Stimulated activated CD8-positive, alpha-beta memory T cell treated with anti-CD3 and anti-CD28 coated beads, Interleukin-15, amount 100 ng/mL, for 24 hours (primary cell): ENCODE measurements at places on chromosomes 1 and 21.

DNA sequence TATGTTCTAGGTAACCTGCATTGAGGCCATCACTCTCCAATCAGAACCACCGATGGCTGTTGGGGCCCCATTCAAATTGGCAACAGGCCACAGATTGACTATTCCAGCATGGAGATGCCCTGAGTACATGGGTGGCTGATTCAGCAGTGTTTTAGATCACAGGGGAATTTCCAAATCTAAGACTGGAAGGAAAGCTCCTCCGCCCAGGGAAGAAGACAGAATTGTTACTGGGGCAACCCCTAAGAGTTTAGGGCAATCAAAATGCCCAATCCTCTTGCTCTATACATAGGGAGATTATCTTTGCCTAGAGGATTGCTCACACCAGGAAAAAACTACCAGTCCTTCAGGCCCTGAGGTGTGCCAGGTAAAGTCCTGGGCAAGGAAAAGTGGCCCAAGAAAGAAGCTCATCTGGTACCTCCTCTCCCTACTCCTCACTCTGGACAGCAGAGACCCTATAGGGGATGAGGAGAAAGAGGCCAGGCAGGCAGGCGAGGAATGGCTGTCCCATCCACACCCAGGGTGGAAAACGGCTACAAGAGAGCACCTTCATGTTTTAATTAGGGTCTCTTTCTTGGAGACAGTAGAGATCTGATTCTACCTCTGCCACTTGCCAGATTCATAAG lies 5.8 kb downstream of the S100A8 start:
- DNase-seq, result no peak

- no peak for DNase-seq
Observed at GRCh38 chr1:197277166-197277565, 9.1 kb downstream of the CRB1 start.

DNA sequence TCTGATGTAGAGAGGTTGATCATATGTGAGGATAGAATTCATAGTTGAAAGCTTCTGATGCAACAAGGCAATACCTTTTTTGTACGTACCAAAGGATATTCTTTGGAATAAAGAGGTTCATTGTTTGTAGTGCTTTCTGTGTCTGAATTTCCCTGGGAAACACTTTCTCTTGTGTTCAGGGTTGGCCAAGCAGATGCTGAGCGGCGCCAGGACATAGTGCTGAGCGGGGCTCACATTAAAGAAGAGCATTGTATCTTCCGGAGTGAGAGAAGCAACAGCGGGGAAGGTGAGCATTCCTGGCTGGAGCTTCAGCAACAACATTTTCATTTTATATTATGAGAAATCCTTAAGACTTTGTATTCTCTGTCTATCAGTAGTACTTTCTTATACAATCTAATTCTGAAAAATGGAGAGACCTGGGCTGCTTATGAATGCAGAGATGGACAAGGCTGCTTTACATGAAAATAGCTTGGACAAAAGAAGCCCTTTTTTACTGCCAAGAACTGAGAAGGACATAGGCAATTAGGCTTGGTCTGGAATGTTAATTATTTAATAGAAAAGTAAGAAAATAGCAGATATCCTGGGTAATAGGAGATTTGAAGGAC lies 85.2 kb downstream of the KIF1B start:
- DNase-seq, result no peak

DNA sequence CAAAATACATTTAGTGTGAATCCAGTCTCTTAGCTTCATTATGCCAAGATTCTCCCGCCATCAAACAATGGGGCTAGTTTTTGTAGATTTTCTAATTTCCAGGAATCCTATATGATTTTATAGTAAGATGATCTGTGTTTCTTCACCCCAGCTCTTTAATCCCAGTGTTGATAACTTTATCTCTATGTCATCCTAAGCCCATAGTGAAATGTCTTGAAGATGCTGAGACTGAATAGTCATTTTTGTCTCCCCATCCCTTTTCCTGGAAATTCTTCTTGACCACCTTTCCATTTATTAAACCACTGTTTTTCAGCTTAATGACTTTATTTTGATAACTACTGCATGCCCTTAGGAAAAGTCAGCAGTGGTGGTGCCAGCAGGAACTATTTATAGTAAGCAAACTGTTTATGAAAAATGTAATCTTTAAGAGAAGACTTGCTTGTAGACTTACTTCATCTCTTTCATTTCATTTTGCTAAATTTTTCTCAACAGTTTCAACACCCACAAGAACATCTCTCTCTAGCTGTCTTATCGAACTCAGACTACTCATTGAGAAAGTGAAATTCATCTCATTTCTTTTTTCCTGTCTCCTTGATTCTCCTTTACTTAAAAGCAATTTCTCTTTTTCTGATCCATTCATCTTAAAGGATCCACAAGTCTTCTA lies 116.6 kb downstream of the NTMT2 start:
- DNase-seq, result no peak

- no peak for DNase-seq
Observed at GRCh38 chr21:33042812-33043211, 17.1 kb downstream of the OLIG2 start.

- DNase-seq, result no peak
Observed at GRCh38 chr21:38159355-38159754, 97.4 kb upstream of the KCNJ15 start.

GRCh38 chr21:44883250-44883649 lies 9.8 kb upstream of the PTTG1IP start:
- no peak for DNase-seq

DNA sequence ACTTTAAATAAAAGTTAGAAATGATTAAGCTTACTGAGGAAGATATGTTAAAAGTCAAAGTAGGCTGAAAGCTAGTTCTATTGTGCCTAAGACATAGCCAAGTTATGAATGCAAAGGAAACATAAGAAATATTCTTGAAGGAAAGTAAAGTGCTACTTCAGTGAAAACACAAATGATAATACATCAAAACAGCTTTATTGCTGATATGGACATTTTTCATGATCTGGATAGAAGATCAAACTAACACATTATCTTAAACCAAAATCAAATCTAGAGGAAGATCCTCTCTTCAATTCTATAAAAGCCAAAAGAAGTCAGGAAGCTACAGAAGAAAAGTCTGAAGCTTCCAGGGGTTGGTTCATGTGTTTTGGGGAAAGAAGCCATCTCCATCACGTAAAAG lies 545.9 kb downstream of the COL11A1 start:
- DNase-seq, result no peak

GRCh38 chr1:12165342-12165741 lies 1.4 kb upstream of the TNFRSF1B start:
- DNase-seq, result no peak

- peak; percentile 5 for DNase-seq
Observed at GRCh38 chr1:64745181-64745985, 508 bp downstream of the RAVER2 start.

GRCh38 chr1:33241866-33242265 lies 14.4 kb upstream of the ZNF362 start:
- DNase-seq, result no peak

DNA sequence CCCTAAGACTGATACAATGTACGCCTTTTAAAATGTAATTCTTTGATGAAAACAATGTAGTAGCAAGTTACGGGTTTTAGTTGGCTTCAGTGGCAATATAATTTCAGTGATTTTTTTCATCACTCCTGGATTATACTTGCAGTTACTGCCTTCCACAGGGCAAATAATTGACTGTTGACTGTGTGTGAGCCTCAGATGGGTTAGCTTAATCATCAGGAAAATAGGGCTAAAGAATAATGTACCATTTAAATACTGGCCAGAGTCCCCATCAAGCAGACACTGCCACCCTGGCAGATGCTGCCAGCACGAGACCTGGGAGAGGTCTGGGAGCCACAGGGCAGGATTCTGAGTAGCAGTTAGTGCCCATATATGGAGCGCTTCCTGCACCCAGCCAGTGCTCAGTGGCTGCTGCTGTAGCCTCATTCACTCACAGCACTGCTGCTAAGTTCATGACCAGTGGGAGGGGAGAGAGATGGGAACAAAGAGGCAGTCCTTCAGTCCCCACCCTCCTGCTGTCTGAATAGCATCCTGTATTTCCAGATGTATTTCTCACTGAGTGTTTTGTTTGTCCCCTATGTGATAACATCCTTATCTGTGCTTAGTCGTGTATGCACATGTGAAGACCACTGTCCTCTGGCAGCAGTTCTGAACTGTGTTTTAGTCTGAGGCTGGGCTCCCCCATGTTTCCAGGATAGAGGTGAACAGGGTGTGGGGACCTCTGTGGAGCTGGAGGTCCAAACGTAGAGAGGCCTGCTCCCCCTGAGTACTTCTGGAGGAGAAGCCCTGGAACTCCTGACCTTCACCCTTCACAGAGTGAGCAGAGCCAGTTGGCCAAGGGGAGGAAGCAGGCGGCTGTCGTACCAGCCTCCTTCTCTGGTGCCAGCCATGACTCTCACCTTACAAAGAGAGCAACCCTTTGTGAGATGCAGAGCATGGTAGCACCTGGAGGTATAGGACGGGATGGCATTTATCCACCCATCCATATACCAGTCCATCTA lies 80.4 kb downstream of the ADARB1 start:
- no peak for DNase-seq

DNA sequence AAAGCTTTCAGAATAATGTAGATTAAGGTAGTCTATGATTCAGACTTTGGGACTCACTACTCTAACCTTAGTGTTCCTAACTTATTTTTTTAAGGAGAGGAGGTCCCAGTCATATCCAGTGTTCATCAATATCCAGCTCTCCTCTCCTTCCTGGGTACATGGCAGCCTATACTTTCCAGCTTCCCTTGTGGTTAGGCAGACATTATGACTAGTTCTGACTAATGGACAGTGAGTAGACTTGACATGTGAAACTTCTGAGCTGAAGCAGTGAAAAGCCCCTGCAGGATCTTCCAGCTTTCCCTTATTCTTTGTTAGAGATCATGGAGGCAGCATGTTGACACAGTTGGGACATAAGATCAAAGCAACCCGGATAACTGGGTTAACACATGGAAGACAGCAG lies 144.2 kb downstream of the PTPRU start:
- no peak for DNase-seq

- DNase-seq, result no peak
Observed at GRCh38 chr1:177423090-177423489, 252.3 kb downstream of the BRINP2 start.

GRCh38 chr1:112882271-112882744 lies 73.7 kb downstream of the SLC16A1 start:
- DNase-seq, result no peak

GRCh38 chr1:58592522-58593134 lies 15.6 kb upstream of the TACSTD2 start:
- DNase-seq, result no peak

GRCh38 chr1:204929487-204930154 lies 59.0 kb downstream of the NFASC start:
- DNase-seq, result no peak

- no peak for DNase-seq
Observed at GRCh38 chr21:45914321-45914845, 67.2 kb upstream of the COL6A1 start.

DNA sequence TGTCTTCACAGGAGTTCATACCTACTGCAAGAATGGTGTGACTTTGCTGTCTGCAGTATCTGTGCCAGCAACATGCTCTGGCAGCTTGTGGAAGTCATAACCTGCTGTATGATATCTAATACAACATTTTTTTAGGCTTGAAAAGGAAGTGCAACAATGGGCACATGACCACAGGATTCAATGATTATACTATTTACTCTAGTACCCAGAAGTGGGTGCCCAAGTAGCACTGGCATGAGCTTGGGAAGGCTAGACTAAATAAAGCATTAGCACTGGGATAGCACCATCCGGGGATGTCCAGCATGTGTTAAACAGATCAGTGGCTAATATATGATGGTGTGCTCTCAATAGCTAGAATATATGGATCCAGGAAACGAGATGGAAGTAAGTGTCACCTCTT lies 98.6 kb upstream of the PDE4B start:
- DNase-seq, result no peak

DNA sequence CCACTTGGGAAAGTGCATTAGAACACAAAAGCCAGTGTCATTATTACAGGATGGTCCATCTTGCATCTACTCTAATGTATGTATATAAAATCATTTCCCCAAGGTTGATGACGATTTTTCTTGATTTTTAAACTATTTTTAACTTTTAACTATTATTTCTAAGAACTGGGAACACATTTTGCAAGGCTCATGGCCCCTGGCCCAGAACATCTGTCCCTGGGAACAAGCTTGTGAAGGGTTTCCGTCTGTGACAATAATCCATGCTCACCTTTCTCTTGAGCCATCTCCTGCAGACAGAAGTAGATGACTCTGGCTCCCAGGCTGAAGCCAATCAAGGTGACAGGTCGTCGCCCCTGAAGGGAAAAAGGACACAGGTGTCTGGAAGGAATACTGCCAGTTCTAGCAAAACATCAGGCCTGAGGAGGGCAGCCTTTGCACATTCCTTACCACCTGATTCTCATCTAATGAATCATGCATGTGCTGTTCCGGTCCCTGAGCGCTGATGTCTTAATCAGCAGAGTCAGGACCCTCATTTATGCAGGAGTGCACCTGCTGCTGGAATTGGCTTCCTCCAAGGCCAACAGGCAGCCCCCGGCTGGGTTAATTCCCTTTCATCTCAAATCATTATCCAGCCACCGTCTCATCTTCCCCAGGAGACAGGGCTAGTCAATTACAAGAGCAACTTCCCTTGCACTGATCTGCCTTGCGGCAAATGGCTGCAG lies 62.5 kb downstream of the TMCO4 start:
- no peak for DNase-seq

GRCh38 chr1:7948960-7949359 lies 8.3 kb upstream of the TNFRSF9 start:
- DNase-seq, result no peak
